ENCODE measurements at places on chromosomes 11 and 22.

DNA sequence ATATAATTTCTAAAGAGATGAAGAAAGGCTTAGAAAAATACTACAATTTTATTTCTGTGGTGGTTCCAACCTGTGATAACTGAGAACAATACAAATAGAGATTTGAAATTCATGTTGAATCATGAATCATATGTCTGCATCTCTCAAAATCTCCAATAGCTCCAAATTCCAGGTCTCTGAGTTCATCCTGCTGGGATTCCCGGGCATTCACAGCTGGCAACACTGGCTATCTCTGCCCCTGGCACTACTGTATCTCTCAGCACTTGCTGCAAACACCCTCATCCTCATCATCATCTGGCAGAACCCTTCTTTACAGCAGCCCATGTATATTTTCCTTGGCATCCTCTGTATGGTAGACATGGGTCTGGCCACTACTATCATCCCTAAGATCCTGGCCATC lies at the start of gene OR56B1:
Gene OR56B1 (plus strand): TSS at position 53 of the 400 bp plus-strand sequence. CDS start 69 bp downstream, at position 122.
- DNase-seq: no peak

GRCh38 chr11:19742588-19743292 lies 30.1 kb downstream of the NAV2 start:
- peak; percentile 74 for DNase-seq

DNA sequence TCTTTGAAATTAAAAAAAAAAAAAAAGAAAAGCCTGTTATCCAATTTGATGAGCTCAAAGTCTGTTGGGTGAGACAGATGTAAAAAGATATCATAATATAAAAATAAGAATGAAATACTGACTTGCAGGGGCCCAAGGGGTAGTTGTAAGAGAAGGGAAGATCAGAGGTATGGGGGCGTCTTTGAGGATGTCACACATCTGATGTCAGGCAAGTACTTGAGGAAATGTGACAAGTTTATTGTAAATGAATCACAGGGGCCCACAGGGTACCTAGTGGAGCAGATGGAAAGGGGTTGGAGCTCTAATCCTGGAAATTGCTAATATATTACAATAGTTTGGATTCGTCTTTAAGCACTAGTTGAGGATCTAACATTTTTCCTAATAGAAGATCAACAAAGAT lies 131.6 kb downstream of the MAML2 start:
- DNase-seq: peak; percentile 21

DNA sequence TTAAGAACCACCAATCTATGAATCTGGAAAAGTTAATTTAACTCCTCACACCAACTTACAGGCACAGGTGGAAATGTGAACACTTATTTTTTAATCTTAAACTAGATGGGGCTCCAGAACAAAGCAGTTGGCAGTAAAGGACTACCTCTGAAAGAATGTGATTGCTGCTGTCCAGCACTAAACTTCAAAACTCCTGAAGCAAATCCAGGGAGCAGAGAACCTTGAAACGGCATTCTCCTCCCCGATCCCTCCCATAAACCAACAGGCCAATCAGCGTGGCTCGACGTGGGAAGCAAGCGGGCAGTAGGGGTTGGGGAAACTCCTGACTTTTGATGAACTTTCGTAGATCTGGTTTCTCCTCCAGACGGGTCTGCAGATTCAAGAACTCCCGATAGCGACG lies 5.0 kb downstream of the SNX19 start:
- no peak for DNase-seq

DNA sequence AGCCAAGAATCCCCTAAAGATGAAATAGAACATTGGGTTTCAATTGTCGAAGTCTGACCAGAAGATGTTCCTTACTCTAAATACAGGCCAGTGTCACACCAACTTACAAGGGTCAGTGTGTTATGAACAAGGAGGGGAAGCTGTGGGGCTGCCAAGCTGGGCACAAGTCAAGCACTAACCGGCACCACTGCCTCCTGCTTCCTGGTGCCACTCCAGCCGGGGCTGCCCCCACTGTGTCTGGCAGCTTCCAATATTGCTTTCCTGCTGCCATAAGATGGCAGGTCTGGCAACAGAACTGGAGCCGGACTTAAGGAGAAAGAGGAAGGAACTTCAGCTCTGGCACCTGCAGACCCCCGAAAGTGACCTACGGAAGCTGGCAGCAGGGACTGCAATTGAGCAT lies 13.7 kb upstream of the VPS37C start:
- DNase-seq: no peak

- DNase-seq: no peak
Observed at GRCh38 chr11:128407962-128408361, 179.4 kb downstream of the ETS1 start.

DNA sequence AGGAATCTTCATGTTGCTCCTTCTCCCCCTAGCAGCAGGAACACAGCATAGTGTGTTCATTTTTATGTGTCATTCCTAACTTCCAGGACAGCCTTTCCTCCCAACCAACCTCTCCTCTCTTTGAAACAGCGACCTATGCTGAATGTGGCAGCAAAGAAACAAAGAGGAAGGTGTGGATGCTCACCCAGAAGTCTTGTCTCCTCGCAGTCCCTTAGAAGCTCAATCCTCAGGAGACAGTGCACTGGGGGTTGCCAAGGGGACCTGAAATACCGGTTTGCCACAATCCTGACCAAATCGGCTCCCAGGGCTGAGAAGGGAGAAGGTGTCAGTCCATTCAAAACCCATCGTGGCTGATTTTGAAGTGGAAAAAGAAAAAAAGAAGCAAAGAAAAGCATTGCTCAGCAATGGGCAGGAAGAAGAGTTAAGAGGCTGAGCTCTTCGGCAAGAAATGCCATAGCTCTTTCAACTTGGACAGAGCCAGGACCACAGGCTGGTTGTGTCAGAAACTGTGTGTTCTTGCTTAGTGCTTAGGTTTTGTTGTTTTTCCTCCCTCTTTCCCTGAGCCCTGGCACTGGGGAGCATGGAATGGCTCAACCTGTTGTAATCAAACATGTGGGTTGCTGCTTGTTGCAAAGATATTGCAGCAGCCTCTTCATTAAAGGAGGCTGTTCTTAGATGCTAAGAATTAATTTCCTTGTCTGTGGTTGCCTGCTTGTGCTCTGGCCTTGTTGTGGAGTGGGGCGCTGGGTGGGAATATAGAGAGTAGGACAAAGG lies 30.4 kb upstream of the TENM4 start:
- DNase-seq: no peak

DNA sequence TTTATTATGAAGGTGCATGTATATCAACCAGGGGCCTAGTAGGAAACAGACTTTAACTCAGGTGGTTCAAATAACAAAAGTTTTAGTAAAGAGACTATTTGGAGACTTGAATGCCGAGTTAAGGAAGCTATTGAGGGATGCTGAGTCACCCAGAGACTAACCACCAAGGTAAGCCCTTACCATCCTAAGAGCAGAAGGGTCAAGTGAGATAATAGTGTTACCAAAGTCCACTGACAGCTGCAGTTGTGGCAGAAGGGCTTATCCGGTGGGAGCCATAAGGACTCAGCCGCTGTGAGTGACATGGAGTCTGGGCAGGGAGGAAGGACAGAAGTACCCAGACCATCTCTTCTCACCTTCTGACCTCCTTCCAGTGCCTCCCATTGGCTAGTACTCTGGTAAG lies 134.0 kb downstream of the INSC start:
- DNase-seq: no peak

GRCh38 chr11:96278039-96278897 lies 64.7 kb downstream of the MAML2 start:
- DNase-seq: no peak

DNA sequence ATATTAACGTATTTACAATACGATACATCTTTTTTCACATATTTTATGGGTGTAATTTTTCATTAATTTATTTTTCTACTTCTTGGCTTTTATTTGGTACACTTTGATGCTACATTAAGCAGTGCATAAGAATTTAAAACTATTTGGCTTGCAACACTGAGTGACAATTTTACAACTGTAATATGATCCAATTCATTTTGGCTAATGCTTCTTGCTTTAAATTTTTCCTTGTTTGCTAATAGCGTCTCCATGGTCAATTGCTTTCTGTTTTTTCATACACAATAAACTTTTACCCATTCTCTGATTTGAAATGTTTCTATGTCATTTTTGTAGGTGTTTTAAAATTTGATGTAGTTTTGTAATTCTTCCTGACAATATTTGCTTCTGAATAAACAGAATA lies 773.2 kb downstream of the FAM181B start:
- DNase-seq: no peak

- DNase-seq: no peak
Observed at GRCh38 chr11:100705447-100705846, 18.4 kb downstream of the ARHGAP42 start.

GRCh38 chr11:20621679-20622078 lies 22.3 kb downstream of the SLC6A5 start:
- no peak for DNase-seq

DNA sequence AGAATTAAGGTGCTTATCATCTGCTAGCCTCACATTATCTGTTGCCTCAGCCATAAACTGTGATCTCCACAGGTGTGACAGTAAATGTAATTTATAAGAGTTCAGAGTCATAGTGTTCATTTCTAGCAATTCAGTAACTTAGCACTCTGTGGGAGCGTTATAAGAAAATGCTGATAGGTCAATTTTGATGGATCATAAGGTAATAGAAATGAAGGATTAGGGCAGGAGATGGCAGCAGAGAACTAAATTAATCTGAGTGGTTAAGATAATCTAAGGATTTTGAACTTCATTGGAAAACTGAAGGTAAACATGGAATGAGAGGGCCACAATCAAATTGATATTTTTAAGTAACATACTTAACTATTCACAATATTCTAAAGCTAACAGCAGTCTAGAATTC lies 26.5 kb upstream of the SLC22A9 start:
- DNase-seq: no peak

DNA sequence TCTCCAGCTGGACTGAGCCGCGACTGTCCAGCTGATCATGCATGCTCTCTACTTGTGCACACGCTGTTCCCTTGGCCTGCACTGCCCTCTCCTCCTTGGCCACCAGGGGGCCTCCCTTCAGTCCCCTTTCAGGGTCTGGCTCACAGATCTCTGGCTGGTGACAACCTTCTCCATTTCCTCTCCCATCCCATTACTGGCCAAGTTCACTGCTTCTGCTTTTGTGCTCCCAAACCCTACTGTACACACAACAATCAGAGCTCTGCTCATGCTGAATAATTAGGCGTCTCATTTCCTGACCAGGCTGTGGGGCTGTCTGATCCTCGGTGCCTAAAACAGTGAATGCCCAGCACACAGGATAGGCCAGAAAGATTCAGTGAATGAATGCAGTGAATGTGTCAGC lies 224.0 kb upstream of the NARS2 start:
- DNase-seq: peak; percentile 3

DNA sequence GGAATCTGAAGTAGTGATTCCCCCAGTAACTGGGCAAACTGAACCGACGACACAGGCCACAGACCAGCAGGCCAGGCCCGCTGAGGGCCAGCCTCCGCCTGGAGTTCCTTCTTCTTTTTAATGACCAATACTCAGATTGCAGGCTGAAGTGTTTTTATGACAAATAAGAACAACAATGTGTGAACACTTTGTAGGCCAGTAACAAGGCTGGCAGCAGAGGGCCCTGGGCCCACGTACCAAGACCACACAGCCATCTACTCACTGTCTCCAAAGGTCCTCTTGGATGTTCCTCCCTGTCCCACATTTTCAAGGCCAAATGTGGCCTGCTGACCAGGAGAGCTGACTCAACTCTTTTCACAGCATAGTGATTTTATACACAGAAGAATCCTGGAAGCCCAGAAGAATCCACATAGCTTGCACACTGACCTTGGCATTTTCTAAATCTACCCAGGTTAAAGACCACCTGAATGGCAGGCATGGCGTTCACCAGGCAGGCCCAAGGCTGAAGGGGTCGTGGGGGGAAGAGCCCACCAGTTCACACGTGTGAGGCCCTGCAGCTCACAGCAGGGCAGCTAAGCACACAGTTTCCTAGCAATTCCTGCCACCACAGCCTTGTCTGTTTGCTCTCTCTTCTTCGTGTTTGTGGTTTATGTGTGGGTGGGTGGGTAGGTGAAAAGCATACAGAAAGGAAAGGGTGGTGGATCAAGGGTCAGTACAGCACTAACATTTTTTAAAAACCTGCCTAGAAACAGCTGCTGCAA lies 13.3 kb downstream of the SMCO4 start:
- no peak for DNase-seq

DNA sequence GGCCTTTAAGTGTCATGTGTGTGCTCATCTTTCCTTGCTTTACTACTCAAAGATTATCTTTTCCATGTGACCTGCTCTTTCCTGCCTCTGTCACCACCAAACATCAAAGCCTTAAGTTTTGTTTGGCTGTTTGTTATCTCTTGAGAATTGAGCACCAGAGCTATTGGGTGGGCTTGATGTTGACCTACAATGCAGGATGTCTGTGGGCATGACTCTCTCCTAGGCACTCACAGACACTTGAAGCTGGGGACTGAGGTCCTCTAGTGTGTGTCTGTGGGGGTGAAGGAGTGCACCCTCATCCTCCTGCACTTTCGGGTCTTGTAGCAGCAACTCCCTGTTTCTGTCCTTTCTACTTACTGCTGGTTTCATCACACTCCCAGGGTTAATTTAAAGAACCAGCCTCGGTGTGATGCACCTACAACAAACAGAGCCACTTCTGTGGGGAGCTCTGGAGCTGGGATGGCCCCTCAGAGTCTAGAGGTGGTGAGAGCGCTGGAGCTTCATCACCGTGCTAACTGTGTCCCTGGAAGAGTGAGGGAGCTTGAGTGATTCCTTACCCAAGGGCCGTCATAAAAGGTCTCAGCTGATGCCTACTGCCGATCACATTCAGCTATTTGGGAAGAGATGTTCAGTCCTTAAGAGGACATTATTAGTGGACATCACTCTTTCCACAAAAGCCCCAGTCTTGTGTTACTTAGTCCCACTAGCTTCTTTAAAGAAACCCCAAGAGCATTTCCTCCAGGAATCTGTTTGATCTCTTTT lies 56.3 kb downstream of the LRRC74B start:
- no peak for DNase-seq

DNA sequence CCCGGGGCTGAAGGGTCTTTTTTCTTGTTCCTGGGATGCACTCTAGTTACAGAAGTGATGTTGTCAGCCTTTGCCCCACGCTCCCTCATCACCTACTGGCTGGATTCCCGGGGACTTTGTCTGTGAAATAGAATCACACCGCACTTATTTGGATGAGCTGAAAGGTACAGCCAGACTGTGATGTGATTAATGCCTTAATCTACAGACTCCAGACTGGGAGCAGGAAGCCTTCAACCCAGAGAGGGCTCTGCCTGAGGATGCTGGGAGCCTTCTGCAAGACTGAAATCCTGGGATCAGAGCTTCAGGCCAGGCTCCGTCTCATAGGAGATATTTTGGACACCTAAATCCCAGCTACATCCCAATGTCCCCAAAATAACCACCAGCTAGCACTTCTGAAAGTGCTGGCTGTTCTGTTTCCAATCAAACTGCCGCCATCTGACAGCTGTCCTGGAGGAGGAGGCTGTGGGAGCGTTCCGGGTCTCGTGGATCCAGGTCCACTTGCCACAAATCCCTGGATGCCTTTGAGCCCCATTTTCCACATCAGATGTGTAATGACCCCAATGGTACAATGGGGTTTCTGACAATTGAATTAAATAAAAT lies 688.5 kb downstream of the TBC1D22A start:
- no peak for DNase-seq

DNA sequence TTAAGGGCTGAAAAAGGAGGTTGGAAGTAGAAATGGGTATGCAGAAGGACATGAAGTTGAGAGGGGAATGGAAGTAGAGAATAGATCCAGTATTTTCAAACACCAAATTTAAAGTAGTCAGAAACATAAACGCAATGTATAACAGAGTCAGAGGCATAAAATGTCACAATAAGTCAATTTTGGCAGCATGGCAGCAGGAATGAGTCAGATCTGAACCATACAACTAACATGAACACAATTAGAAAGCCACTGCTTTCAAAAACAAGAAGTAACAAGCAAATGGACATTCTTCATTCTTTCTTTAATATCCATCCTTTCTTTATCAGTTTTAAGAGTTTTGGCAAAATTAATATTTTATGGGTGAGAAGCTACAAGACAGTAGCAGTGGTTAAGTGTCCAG lies 2.5 kb downstream of the CHORDC1 start:
- no peak for DNase-seq

Measured in activated naive CD4-positive, alpha-beta T cell treated with Interleukin-2 at 50 U/mL for 16 hours (primary cell).